ENCODE measurements at places on chromosomes 2 and 18.
A peak's percentile ranks its signal among the peaks of the same experiment; 100 is the strongest.

DNA sequence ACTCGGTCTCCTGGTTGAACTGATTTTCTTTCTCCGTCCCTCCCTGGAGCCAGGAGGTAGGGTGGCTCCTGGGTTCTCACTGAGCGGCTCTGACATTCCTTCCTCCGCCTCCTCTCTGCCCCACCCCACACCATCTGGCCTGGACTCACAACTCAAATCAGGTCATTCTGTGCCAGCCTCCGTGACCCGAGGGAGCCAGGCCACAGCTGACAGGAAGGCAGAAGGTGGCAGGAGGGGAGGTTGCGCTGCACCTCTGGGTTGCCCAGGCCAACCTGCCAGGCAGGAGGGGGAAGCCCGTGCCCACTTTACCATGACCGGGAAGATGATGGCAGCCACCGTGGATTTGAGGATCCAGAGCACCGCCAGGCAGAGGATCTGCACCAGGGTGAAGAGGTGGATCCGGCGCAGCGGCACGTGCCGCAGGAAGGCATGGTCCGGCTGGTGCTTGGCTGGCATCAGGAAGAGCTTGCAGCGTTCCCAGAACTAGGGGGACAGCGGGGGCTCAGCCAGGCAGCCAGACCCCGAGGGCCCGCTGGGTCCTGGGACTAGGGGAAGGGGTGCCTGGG lies 28.3 kb downstream of the MTHFD2 start:
- no peaks in the 10 kb centered on the region for H3K27me3 ChIP-seq
- no peak for DNase-seq
- peaks cover 6% of the 10 kb centered on the region for H3K36me3 ChIP-seq
- no peak overlapping the region for H3K27ac ChIP-seq

DNA sequence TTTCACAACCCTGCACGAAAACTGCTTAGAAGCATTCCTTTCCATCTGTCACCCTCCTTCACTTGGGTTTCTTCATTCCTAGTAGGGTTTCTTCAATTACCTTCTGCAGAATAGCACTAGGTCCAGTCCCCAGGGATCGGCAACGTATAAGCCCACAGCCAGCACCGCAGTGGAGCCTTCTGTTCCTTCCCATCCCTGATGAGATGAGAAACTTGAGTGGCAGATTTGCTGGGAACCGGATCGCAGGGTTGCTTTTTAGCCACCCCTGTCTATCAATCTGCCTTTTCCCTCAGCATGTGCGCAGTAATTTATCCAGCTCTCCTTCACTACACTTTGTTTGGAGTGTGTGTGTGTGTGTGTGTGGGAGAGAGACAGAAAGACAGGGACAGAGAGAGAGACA lies 94.2 kb downstream of the CD8B2 start:
- H3K4me3 ChIP-seq: peak overlapping the region; percentile 84
- DNase-seq: no peak
- no peak overlapping the region for H3K27ac ChIP-seq
- no peaks in the 10 kb centered on the region for H3K36me3 ChIP-seq
- peaks cover 52% of the 10 kb centered on the region for H3K27me3 ChIP-seq
- H3K4me1 ChIP-seq: peaks cover 17% of the 10 kb centered on the region

DNA sequence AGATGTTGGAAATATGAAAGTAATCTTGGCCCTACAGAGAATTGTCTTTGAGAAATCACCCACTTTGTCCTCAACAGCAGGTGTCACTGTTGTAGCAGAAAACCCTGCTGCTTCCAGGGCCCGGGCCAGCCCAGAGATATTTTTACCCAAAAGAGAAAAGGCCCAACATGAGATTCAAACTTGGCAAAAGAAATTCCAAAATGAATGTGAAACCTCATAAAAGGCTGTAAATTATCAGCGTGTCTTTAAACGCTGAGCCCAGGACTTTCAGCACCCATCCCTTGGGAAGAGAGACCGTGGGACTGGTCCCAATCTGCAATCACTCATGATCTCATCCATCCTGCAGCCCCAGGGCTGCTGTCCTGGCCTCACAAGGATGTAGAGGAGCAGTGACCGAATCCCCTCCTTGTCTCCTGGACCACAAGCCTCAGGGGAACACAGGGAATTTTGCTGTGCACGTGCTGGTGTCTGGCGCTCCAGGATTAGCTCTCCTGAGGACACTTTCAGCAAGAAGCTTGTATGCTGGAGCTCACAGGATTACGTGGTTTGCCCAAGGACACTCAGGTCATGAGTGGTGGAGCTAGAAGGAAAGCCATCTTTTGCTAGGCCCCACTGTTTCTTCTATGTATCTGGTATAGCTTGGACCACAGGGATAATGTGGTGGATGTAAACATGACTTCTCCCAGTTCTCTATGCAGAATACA lies 202.1 kb downstream of the RNF144A start:
- H3K27ac ChIP-seq: no peak overlapping the region
- H3K4me1 ChIP-seq: peaks cover 2% of the 10 kb centered on the region
- peaks cover 5% of the 10 kb centered on the region for H3K36me3 ChIP-seq

- H3K4me3 ChIP-seq: peak overlapping the region; percentile 100
- H3K36me3 ChIP-seq: peaks cover 38% of the 10 kb centered on the region
- H3K27me3 ChIP-seq: no peaks in the 10 kb centered on the region
Measured at GRCh38 chr2:46943881-46944798, 28.5 kb upstream of the MCFD2 start.

- DNase-seq: no peak
- H3K4me3 ChIP-seq: no peak overlapping the region
- peaks cover 13% of the 10 kb centered on the region for H3K36me3 ChIP-seq
- no peaks in the 10 kb centered on the region for H3K4me1 ChIP-seq
Measured at GRCh38 chr2:54240515-54241469, 15.2 kb downstream of the TSPYL6 start.

DNA sequence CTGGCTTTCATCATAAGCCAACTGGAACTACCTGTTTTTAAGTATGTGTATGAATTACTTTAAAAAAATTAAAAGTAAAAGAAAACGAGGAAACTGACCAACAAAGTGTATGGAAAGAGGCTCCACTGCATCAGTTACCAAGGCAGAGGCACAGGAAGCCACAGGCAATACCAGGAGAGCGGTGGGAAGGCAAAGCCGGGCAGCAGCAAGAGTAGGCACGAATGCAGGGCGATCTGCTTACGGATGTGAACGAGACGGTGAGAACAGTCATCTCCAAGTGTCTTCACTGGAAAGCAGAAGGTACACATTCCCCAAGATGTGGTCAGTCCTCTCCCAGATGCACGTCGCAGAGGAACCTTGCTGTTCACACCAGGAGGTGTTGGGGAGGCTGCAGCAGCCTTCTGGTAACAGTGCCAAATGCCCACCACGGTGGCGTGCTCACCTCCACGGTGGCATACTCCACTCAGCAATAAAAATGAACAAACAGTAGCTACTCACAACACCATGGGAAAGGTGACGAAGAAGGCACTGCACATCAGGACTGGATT lies 43.1 kb downstream of the HS6ST1 start:
- no peaks in the 10 kb centered on the region for H3K27me3 ChIP-seq
- peaks cover 2% of the 10 kb centered on the region for H3K4me1 ChIP-seq
- DNase-seq: no peak
- no peak overlapping the region for H3K4me3 ChIP-seq

GRCh38 chr2:20236496-20236895 lies 11.6 kb upstream of the SDC1 start:
- H3K4me1 ChIP-seq: no peaks in the 10 kb centered on the region
- no peaks in the 10 kb centered on the region for H3K36me3 ChIP-seq
- no peak for DNase-seq
- no peak overlapping the region for H3K4me3 ChIP-seq

- peaks cover 16% of the 10 kb centered on the region for H3K4me1 ChIP-seq
- DNase-seq: peak; percentile 41
- H3K36me3 ChIP-seq: no peaks in the 10 kb centered on the region
- no peaks in the 10 kb centered on the region for H3K27me3 ChIP-seq
- H3K4me3 ChIP-seq: no peak overlapping the region
- no peak overlapping the region for H3K27ac ChIP-seq
Measured at GRCh38 chr2:219459460-219460311, 25.0 kb downstream of the SPEG start.
